ENCODE measurements at places on chromosomes 5 and 9.

DNA sequence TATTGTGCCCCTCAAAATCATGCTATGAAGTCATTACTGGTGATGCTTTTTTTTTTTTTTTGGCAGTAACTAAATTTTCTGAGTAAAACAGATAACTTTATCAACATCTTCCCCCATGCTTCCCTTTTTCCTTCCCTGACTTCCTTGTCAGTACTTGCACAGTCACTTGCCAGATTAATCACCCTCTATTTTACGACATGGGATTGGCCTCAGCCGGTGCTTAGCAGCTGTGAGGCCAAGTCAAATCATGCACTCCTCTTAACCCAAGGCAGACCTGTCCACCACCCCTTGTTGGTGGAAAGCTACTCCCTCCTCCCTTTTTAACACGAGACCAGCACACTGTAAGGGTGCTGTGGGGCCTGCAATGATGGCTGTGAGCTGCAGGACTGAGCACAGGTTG lies 118.0 kb upstream of the OTULINL start:
- DNase-seq, result no peak

DNA sequence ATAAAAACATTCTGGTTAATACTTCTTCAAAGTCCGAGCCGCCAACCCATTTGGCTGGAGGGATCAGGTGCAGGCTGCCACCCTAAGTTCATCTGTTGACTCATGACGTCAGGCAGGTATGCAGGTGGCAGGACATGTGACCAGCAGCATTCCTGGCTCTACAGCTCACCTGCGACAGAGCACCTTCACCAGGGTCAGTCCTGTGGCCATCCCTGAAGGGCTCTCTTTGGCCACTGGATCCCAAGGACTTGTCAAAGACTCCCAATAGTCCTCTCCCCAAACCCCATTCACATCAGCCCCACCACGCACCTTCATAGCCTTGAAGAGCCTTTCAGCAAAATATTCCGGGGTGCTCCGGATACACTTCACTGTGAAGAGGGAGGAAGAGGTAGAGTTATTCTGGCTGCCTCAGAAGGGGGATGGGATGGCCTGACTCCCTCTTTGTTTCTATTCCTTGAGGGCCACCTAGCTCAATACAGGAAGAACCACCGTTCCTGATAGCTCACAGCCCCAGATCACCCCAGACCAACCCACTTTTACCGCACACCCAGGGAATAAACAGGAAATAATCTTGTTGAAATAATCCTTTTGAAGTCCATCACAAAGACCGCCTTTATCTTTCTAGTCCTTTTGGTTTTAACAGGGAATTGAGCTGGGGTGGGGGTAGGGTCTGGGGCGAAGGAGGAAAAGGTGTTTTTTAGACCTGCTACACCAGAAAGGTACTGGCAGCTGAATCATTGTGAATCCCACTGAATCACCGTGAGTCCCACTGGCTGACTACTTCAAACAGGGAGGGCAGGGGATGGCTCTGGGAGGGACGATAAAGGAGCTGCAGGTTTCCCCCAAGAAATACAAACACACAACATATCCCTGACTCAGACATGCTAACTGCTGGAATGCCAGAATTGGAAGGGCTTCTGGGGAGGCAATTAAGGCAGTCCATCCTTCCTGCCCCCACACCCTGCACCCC lies 26.4 kb downstream of the ANXA6 start:
- no peak for DNase-seq

- no peak for DNase-seq
Measured at GRCh38 chr9:94937214-94937903, 210.9 kb downstream of the AOPEP start.

DNA sequence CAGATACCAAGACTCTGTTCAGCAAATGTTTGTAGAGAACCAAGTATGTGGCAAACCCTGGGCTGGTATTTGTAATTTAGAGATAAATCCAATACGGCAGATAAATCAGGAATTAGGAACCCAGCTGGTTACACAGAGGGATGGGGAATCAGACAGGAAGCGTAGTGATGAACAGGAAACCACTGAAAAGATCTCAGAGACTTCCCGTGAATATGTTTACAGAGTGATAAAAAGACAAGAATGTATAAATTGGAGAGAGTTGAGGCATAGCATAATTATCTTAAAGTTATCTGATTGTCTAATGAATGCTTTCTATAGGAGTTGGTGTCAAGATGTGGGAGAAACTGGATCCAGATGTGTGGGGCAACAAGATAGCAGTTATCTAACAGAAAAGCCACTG lies 246.6 kb upstream of the SMARCA2 start:
- DNase-seq, result no peak

- no peak for DNase-seq
Measured at GRCh38 chr5:146291421-146292074, 47.1 kb upstream of the POU4F3 start.

DNA sequence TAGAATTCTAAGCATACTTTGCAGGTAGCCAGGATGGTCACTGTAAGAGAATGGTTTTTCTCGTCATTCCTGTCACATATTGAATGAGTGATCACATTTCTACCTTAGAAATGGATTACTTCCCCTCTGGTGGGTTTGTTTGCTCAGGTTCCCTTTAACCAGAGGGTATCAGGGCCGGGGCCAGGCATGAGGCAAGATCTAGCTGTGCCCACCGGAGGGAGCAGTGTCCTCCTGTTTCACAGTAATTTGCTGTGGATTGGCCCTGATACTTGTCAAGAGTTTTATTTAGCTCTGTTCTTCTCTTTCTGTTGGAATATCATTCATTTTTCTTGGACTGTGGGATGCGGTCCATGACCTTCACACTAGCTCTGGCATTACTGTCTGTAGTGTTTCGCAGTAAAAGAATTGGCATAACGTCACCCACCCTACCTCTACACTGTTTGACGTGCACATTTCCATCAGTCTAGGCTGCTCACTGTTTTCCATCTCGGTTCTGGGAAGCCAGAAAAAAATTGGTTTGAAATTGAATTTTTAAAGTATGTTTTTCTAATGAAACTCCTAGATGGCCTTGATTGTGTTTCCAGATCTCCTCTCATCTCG lies 42.4 kb upstream of the ZBED3 start:
- DNase-seq, result no peak

- DNase-seq, result no peak
Measured at GRCh38 chr9:3446313-3446712, 79.5 kb downstream of the RFX3 start.

GRCh38 chr9:20781092-20781491 lies 97.0 kb downstream of the FOCAD start:
- DNase-seq, result no peak

DNA sequence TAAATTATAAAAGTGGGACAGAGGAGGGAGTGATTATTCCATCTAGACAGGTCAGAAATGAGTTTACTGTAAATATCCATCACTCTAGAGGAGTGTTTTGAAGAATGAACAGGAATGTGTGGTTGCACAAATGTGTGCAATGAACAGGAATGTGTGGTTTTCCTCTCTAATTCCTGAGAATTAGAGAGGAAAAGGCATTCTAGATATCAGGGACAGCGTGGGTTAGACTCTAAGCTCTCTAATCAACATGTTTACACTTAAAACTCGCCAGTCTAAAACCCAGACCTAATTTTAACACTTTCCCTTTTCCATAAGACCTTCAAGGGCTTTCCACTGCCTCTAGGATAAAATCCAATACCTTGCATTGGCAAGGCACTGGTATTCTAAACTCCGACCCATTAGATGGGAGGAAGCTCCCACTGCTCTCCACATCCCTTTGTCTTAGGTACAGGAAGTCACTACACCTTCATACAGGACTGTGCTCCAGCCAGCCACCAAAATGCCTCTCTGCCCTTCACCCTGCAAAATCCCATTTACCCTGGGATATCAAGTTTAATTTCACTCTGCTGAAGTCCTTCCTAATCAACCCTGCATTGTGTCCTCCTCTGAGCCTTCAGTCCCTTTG lies 67.9 kb downstream of the NFIB start:
- no peak for DNase-seq

Data from caudate nucleus (tissue), 63 donors.